ENCODE measurements at places on chromosomes 5 and 9.

GRCh38 chr5:64759960-64760660, 8.4 kb downstream of the SREK1IP1 start:
- DNase-seq, result no peak

GRCh38 chr9:137452006-137452760, 7.0 kb downstream of the NSMF start:
- no peak for DNase-seq

DNA sequence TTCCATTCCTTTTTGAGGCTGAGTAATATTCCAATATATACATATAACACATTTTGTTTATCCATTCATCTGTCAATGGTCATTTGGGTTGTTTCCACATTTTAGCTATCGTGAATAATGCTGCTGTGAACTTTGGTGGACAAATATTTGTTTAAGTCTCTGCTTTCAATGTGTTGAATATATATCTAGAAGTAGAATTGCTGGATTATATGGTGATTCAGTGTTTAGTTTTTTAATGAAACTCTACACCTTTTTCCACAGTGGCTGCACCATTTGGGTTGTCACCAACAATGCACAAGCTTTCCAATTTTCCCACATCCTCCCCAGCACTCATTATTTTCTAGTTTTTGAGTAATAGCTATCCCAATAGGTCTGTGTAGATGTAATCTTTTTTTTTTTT, 69.5 kb downstream of the ACTBL2 start:
- DNase-seq, result no peak

- DNase-seq, result no peak
Observed at GRCh38 chr9:99650187-99650874, 171.4 kb upstream of the NR4A3 start.

- no peak for DNase-seq
Observed at GRCh38 chr5:142334538-142334937, 9.7 kb upstream of the SPRY4 start.

DNA sequence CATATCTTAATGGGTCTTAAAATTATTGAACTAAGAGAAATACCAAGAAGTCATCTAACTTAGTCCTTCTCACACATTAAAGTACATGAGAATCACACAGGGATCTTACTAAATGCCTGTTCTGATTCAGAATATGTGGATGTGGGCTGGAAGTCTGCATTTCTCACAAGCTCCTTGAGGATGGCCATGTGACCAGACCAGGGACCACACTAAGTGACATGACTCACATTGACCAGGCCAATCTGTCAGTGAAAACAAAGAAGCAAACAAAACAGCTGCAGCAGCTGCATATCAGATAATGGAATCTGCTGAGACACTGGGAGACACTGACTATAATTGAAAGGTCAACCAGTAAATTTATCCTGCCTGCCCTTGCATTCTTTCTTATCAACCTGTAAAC, 110.5 kb downstream of the ADAMTS12 start:
- no peak for DNase-seq

DNA sequence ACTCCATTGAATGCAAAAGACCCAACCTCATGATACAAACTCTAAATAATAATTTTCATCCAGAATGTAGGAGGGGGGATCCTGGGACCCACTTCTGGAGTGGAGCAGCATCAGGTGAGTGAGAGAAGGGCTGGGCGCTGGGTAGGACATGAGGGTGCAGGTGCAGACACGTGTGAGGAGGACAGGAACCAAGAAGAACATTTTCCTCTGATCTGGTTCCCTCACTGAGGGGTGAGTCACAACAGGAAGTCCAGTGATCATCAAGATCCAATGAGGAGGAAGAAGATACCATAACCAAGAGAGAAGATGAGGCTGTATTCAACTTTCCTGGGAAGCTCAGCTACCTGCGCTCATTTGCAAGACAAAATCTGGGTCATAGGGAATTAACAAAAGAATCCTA, 57.4 kb downstream of the SFXN1 start:
- DNase-seq, result no peak

DNA sequence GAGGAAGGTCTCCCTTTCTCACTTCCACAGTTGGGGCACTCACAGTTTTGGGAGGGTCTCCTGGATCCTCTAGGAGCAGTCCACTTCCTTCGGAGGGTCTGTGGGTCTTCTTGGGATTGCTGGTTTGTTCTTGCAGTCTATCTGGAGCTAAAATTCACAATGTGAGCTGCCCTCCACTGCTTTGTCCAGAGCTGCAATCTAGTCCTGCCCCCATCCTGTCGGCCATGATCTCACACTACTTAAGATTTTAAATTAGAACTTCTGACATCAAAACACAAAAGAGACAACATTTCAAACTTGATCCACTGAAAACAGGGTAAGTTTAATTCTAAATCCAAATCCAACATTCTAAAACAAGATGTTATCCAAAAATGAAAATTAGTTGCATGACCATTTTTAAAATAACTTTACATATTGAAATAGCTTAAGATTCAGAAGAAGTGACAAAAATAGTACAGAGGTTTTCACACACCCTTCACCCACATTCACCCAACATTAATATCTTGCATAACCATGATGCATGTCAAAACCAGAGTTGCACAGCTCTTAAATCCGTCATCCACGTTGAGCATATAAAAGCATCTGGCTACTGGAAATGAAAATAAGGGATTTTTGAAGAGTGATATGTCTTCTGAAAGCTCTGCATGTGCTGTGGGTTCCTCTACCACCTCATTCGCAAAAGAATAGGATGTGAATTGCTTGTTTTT, 113.7 kb upstream of the EPB41L4A start:
- no peak for DNase-seq

DNA sequence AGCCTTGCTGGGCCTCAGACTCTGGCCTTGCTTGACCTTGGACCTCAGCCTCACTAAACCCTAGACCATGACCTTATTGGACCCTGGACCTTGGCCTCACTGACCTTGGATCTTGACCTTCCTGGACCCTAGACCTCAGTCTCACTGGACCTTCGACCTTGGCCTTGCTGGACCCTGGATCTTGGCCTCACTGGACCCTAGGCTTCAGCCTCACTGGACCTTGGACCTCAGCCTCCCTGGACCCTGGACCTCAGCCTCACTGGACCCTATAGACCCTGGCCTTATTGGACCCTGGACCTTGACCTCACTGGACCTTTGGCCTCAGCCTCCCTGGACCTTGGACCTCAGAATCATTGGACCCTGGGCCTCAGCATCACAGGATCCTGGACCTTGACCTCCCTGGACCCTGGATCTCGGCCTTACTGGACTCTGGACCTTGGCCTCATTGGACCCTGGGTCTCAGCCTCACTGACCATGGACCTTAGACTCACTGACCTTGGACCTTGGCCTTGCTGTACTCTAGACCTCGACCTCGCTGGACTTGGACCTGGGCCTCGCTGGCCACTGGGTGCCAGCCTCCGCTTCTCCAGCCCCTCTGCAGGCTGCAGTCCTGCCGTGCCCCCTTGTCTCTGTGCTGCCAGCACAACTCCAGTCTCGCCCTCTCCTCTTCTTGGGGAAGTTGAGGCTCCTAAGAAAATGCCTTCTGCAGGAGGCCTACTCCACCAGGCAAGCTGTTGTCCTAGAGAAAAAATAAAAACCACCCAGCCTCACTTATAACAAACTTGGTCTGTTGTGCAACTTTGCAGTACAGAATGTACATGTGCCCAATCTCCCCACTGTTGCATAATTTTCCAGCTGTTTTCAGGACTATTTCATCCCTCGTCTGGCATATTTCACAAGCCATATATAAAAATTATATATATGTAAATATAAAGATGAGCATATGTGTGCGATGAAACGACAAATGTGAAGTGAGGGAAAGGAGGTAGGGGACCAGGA, 11.0 kb upstream of the ADAMTS2 start:
- DNase-seq, result no peak

DNA sequence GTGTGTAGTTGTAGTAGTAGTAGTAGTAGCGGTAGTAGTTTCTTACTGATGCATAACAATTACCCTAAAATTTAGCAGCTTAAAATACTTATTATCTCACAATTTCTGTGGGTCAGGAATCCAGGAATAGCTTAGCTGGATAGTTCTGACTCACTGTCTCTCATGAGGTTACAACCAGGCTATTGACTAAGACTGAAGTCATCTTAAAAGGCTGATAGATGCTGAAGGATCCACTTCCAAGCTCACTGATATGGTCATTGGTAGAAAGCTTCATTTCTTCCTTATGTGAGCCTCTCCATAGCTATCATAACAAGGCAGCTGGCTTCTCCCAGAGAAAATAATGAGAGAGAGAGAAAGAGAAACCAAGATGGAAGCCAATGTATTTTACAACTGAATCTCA, 147.5 kb upstream of the FBXL17 start:
- no peak for DNase-seq

DNA sequence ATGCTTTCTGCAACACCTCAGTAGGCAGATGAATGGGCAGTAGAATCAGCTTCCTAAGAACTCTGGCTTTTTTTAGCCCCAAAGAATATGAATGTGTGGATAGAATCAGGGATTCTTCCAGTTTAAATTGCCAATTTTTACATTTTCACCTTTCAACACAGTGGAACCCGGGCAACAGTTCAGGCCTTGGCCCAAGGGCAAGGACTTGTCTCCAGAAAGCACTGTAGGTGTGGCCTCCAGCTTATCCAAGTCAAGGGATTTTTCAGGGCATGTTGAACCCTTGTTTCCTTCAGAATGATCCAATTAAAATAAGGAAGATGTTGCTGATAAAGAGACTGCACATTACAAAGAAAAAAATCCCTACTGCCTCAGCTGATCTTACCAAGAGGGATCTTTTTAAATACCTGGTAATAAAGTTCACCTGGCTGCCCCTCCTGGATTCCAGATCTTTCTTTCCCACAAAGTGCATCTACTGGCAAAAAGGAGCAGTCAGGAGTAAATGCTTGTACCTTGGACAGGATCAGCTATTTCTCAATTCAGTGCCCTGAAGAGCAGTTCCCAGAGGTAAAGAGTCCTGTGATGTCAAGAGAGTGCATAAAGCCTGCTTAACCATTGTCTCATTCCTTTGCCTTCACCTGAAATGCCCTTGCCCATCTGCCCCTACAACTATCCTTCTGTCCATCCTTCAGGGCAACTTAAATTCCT, 80.1 kb upstream of the PLPP6 start:
- no peak for DNase-seq

DNA sequence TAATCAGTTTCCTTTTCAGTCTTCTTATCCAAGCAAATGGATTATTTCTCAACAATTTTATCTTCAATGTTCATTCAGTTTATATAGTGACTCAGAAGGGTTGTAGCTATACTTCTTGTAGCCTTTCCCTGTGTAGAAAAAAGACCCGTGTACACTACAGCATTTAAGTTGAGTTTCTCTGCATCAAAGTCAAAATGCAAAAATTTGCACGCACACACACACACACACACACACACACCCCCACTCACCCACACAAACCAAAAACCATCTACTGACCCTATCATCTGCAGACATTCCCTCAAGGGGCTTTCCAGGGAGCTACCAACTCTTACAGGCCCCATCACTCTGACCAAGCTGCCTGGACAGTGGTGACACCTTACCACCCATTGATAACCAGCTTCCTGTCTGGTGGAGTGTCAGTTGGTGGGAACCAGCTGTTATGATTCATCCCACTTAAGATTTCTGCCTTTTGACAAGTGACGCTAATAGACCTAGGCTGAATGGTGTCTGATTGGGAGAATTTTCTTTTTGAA, 12.2 kb upstream of the ELL2 start:
- peak; percentile 84 for DNase-seq

GRCh38 chr9:130483371-130483971, 38.7 kb downstream of the ASS1 start:
- DNase-seq, result no peak

- no peak for DNase-seq
Observed at GRCh38 chr5:69468631-69469030, 24.0 kb upstream of the OCLN start.
